ENCODE measurements at places on chromosomes 4 and X. TPM values are rescaled to one million over a fixed set of nuclear protein-coding genes. Genes with fewer than 3 reads are reported as not detected.

The VCX2 gene
- not detected for total RNA-seq

The USP27X gene
- total RNA-seq, result 8.2 TPM

The CCKAR gene
- total RNA-seq, result not detected

The SMIM10L2A gene
- total RNA-seq, result 6.8 TPM

All from cerebellum (tissue), 4 donors.